ENCODE measurements at places on chromosomes 13 and 19. TPM values are rescaled to one million over a fixed set of nuclear protein-coding genes. Genes with fewer than 3 reads are reported as not detected.

MCF2L gene
- total RNA-seq = 14.2 TPM

ZNF578 gene
- not detected for total RNA-seq

DPRX gene
- total RNA-seq = not detected

ZNF561 gene
- 27.3 TPM for total RNA-seq

SHD gene
- total RNA-seq = not detected

AZU1 gene
- total RNA-seq = not detected

NLRP5 gene
- total RNA-seq = not detected

TNFSF9 gene
- total RNA-seq = 1.6 TPM

CEACAM8 gene
- total RNA-seq = not detected

NOVA2 gene
- total RNA-seq = not detected

ZNF728 gene
- total RNA-seq = not detected

LYPD3 gene
- 6.6 TPM for total RNA-seq

MBD3 gene
- 65.6 TPM for total RNA-seq

- H3K36me3 ChIP-seq = no peaks in the 10 kb centered on the region
- H3K27ac ChIP-seq = no peak overlapping the region
- DNase-seq = no peak
- H3K4me1 ChIP-seq = no peaks in the 10 kb centered on the region
- H3K4me3 ChIP-seq = no peak overlapping the region
- no peaks in the 10 kb centered on the region for H3K27me3 ChIP-seq
Observed at GRCh38 chr13:111484959-111485358, 164.5 kb downstream of the TEX29 start.

DNA sequence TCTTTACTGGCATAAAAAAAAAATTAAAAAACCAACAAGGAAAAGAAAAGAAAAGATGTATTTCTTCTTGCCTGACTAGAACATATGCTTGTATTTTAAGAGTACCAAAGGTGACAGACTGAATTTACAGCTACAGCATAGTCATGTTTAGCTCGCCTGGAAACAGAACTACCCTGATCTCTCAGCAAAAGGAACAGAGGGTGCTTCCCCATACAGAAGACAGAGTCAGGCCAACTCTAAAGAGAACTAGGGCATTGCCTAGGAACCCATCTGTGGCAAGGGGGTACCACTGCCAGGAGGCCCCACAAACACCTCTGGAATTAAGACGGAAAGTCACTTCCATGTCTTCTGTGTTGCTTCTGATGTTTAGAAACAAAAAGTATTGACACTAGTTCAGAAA is 252.1 kb upstream of the STARD13 start:
- H3K27ac ChIP-seq = no peak overlapping the region
- peaks cover 11% of the 10 kb centered on the region for H3K4me1 ChIP-seq
- H3K4me3 ChIP-seq = no peak overlapping the region
- H3K27me3 ChIP-seq = no peaks in the 10 kb centered on the region

GRCh38 chr13:111022886-111023285 is 92.2 kb upstream of the ARHGEF7 start:
- H3K4me1 ChIP-seq = peaks cover 5% of the 10 kb centered on the region
- no peak overlapping the region for H3K27ac ChIP-seq
- H3K36me3 ChIP-seq = no peaks in the 10 kb centered on the region
- no peak overlapping the region for H3K4me3 ChIP-seq
- no peaks in the 10 kb centered on the region for H3K27me3 ChIP-seq
- DNase-seq = no peak

- DNase-seq = no peak
- peaks cover 8% of the 10 kb centered on the region for H3K4me1 ChIP-seq
- no peak overlapping the region for H3K27ac ChIP-seq
- no peaks in the 10 kb centered on the region for H3K36me3 ChIP-seq
Observed at GRCh38 chr19:51124216-51124615, 490 bp upstream of the SIGLEC9 start.

GRCh38 chr13:61370520-61370919 is 45.1 kb downstream of the PCDH20 start:
- no peaks in the 10 kb centered on the region for H3K27me3 ChIP-seq
- H3K36me3 ChIP-seq = no peaks in the 10 kb centered on the region
- DNase-seq = no peak
- H3K4me3 ChIP-seq = no peak overlapping the region
- no peaks in the 10 kb centered on the region for H3K4me1 ChIP-seq

DNA sequence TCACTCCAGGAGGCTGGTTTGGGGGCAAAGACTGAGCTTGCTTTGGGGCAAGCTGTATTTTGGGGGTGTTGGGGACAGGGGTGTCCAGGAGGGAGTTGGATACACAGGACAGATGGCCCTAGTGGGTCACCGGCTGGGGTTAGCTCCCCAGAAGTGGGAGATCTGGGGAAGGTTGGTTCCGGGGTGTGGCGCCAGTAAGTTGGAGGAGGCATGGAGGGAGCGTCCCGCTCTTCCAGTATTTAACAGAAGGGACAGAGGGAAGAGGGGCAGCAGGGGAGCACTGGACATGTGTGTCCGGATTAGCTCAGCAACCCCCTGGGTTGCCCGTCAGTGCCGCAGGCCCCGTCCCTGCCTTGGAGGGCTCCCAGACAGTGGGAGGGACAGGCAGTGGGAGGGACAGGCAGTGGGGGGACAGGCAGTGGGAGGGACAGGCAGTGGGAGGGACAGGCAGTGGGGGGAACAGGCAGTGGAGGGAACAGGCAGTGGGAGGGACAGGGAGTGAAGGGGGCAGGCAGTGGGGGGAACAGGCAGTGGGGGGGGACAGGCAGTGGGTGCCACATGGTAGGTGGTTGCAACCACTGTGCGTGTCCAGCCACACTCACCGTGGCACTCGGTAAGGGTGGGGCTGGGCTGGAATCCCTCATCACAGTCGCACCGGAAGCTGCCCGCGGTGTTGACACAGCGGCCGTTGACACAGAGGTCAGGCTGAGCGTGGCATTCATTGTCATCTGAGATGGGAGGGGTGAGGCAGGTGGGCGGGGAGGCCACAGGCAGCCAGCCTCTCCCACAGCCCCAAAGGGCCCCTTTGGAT is 33.2 kb downstream of the CCL25 start:
- DNase-seq = peak; percentile 61
- H3K4me3 ChIP-seq = no peak overlapping the region
- peaks cover 9% of the 10 kb centered on the region for H3K4me1 ChIP-seq
- no peaks in the 10 kb centered on the region for H3K36me3 ChIP-seq

GRCh38 chr13:74450964-74451363 is 316.8 kb upstream of the KLF12 start:
- no peaks in the 10 kb centered on the region for H3K36me3 ChIP-seq
- H3K27ac ChIP-seq = no peak overlapping the region
- no peaks in the 10 kb centered on the region for H3K27me3 ChIP-seq
- H3K4me3 ChIP-seq = no peak overlapping the region
- H3K4me1 ChIP-seq = no peaks in the 10 kb centered on the region
- no peak for DNase-seq

DNA sequence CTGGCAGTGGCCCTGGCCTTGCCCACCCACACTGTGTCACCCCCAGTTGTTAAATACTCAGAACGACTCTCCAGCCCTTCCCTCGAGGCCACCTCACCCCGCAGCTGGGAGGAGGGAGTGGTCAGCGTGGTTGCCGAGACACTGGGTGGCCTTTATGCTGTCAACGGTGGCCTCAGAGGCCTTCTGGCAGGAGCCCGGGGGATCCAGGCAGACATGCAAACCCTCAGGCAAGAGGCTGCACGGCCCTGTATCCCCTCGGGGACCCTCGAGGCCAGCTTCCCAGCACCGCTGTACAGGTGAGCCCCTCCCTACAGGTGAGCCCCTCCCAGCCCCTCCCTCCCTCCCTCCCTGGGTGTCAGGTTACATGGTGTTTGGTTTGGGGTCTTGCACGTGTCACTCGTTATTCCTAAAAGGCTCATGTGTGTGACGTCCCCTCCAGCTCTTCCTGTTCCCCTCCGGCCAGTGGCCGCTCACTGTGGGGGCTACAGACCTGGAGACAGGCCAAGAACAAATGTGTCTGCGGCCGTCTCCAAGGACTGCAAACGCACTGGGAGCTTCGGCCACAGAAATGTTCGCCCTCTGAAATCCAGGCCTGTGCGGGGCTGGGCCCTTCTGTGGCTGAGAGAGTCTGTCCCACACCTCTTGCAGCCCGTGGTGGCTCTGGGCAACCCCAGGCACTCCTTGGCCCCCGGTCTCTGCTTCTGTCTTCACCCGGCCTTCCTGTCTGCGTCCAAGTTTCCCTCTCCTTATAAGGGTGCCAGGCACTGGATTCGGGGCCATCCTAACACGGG is at the start of gene TEKTIP1:
TEKTIP1 (plus strand) TSS at position 210 of the 791 bp plus-strand sequence; CDS start at position 214, 4 bp downstream.
- H3K4me1 ChIP-seq = no peaks in the 10 kb centered on the region
- H3K27me3 ChIP-seq = no peaks in the 10 kb centered on the region
- DNase-seq = no peak
- no peak within 1 kb of the TSS for H3K4me3 ChIP-seq
- H3K36me3 ChIP-seq = peaks cover 53% of the 10 kb centered on the region
- peak within 1 kb of the TSS; percentile 37 for H3K27ac ChIP-seq

- no peak overlapping the region for H3K27ac ChIP-seq
- H3K4me3 ChIP-seq = no peak overlapping the region
- DNase-seq = no peak
Observed at GRCh38 chr19:17487284-17488121, 17.2 kb downstream of the SLC27A1 start.

DNA sequence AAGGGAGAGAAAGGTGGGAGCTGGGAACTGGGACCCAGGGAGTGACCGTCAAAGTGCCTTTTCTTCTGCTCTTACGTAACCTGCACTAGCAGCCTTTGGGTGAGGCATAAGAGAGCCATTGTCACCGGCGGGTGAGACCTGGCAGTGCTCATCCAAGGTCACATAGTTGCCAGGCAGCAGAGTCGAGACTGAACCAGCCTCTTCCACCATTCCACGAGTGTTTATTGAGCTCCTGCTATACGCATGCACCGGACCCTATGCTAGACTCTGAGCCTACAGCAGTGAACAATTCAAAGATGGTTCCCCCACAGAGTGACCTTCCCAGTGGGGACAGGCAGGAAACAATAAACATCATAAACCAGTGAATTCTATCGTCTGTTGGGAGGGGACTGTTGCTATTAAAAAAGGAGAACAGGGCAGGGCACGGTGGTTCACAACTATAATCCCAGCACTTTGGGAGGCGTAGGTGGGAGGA is 18.6 kb upstream of the STRN4 start:
- no peak overlapping the region for H3K27ac ChIP-seq
- no peaks in the 10 kb centered on the region for H3K36me3 ChIP-seq
- DNase-seq = peak; percentile 68
- no peaks in the 10 kb centered on the region for H3K27me3 ChIP-seq

- H3K36me3 ChIP-seq = no peaks in the 10 kb centered on the region
- H3K27me3 ChIP-seq = peaks cover 39% of the 10 kb centered on the region
- peaks cover 8% of the 10 kb centered on the region for H3K4me1 ChIP-seq
- H3K4me3 ChIP-seq = peak overlapping the region; percentile 47
- DNase-seq = peak; percentile 66
- H3K27ac ChIP-seq = no peak overlapping the region
Observed at GRCh38 chr19:29873024-29873800, 61.4 kb downstream of the CCNE1 start.

GRCh38 chr13:32056316-32056715 is 24.7 kb downstream of the FRY start:
- no peaks in the 10 kb centered on the region for H3K36me3 ChIP-seq
- H3K27ac ChIP-seq = no peak overlapping the region
- no peak for DNase-seq
- no peaks in the 10 kb centered on the region for H3K27me3 ChIP-seq
- no peak overlapping the region for H3K4me3 ChIP-seq

DNA sequence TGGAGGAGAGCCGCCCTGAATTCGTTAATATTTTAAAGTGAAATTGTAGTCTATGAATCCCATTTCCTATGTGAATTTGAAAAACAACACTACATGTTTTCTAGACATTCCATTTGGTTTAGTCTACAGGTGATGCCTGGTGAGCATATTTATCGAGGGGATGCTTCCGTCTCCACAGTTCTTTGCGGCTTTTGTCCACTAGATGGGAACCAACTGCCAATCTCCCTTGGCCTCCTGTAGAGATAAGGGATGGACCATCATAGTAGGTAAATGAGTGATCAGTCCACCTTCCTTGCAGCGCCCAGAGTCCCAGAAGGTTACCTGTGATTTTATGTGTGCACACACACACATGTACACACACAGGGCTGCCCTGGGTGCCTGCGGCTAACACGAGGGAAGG is 289.8 kb upstream of the SOX21 start:
- no peak for DNase-seq
- peaks cover 11% of the 10 kb centered on the region for H3K27me3 ChIP-seq
- H3K27ac ChIP-seq = no peak overlapping the region

GRCh38 chr13:81676008-81676407 is 1335.1 kb upstream of the SPRY2 start:
- no peak overlapping the region for H3K27ac ChIP-seq
- no peaks in the 10 kb centered on the region for H3K4me1 ChIP-seq
- no peaks in the 10 kb centered on the region for H3K36me3 ChIP-seq
- DNase-seq = no peak
- H3K27me3 ChIP-seq = no peaks in the 10 kb centered on the region
